Activated CD4-positive, alpha-beta memory T cell treated with anti-CD3 and anti-CD28 coated beads, Interleukin-2, amount 10 ng/mL, durations not matched to agents 7 days and 5 days (primary cell): ENCODE measurements at places on chromosomes 2 and 18. TPM values are rescaled to one million over a fixed set of nuclear protein-coding genes. Genes with fewer than 3 reads are reported as not detected.

- H3K36me3 ChIP-seq, result peaks cover 4% of the 10 kb centered on the region
- H3K4me3 ChIP-seq, result no peak overlapping the region
- peaks cover 2% of the 10 kb centered on the region for H3K27me3 ChIP-seq
- DNase-seq, result no peak
- H3K4me1 ChIP-seq, result peaks cover 26% of the 10 kb centered on the region
Measured at GRCh38 chr2:159093497-159093896, 125.1 kb downstream of the TANC1 start.

DNA sequence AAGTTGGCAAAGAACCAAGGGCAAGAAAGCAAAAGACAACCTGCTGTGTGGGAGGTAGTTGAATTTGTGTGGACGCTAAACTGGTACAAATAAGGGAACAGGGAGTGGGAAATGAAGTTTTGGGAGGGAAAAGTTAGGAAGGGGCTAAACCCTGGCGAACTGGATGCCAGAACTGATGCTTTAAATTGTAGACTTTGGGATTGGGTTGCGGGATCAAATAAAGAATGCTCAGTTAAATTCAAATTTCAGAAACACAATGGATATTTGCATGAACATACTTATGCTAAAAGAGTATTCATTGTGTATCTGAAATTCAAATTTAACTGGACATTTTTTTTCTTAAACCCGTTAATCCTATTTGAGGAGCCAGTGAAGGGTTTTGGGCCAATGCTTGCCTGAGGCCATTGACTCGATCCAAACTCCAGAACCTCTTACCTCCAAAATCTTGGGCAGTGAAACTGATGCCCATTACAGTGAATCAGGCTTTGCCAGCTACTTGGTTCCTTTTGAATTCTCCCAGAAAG is 44.2 kb upstream of the YWHAQ start:
- H3K36me3 ChIP-seq, result no peaks in the 10 kb centered on the region
- peaks cover 5% of the 10 kb centered on the region for H3K4me1 ChIP-seq
- no peak for DNase-seq

- H3K27ac ChIP-seq, result no peak overlapping the region
- H3K27me3 ChIP-seq, result no peaks in the 10 kb centered on the region
- no peak overlapping the region for H3K4me3 ChIP-seq
- no peaks in the 10 kb centered on the region for H3K4me1 ChIP-seq
- H3K36me3 ChIP-seq, result no peaks in the 10 kb centered on the region
Measured at GRCh38 chr18:14978962-14979535, 231.1 kb downstream of the ANKRD30B start.

PTMA gene
- 1,326 TPM for total RNA-seq

ATP6V1C2 gene
- total RNA-seq, result not detected

DNA sequence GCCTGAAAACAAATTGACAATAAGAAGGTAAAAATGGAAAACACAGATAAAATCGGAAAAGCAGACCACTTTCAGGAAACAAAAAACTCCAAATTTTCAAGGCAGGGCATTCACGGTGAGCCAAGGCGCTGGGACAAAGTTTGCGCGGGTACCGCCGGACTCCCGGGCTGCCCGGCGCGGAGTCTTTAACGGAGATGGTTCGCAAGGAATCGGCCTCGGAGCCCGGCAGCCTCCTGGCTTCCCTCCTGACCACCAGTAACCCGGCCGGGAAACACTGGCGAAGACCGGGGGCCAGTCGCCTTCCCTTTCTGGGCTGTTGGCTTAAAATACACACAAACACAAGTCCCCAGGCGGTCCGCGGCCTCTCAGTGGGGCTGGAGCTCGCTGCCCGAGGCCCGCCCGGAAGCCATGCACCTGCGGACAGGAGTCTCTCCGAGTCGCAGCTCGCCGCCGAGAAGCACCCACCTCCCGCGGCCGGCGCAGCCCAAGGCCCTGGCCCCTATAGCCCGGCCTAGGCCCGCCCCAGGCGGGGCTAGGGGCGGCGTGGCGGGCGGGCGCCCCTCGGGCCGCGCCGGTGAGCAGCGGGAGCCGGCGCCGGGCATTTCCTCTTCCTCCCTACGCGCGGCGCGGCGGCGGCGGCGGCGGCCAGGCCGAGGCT is 622 bp upstream of the KCMF1 start:
- peak overlapping the region; percentile 96 for H3K4me3 ChIP-seq
- no peaks in the 10 kb centered on the region for H3K27me3 ChIP-seq
- peaks cover 42% of the 10 kb centered on the region for H3K4me1 ChIP-seq
- H3K36me3 ChIP-seq, result peaks cover 43% of the 10 kb centered on the region

GRCh38 chr2:127525691-127526131 is 578 bp downstream of the IWS1 start:
- DNase-seq, result peak; percentile 33
- H3K4me1 ChIP-seq, result peaks cover 35% of the 10 kb centered on the region
- peak overlapping the region; percentile 92 for H3K27ac ChIP-seq
- peaks cover 22% of the 10 kb centered on the region for H3K36me3 ChIP-seq
- H3K27me3 ChIP-seq, result peaks cover 7% of the 10 kb centered on the region

DNA sequence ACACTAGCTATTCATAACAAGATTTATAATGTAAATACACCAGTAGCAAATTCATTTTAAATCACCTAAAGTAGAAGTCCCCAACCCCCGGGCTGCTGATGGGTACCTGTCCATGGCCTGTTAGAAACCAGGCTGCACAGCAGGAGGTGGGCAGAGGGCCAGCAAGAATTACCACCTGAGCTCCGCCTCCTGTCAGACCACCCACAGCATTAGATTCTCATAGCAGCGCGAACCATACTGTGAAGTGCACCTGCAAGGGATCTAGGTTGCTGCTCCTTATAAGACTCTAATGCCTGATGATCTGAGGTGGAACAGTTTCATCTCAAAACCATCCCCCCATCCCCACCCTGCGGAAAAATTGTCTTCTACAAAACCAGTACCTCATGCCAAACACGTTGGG is 71.3 kb downstream of the KANSL1L start:
- no peak overlapping the region for H3K4me3 ChIP-seq
- no peaks in the 10 kb centered on the region for H3K4me1 ChIP-seq
- no peaks in the 10 kb centered on the region for H3K36me3 ChIP-seq
- H3K27ac ChIP-seq, result no peak overlapping the region
- no peak for DNase-seq
- no peaks in the 10 kb centered on the region for H3K27me3 ChIP-seq

DSG4 gene
- total RNA-seq, result not detected

GRCh38 chr18:53795610-53796009 is 428.9 kb downstream of the MBD2 start:
- H3K36me3 ChIP-seq, result no peaks in the 10 kb centered on the region
- no peaks in the 10 kb centered on the region for H3K27me3 ChIP-seq
- DNase-seq, result no peak
- no peaks in the 10 kb centered on the region for H3K4me1 ChIP-seq

- no peak overlapping the region for H3K4me3 ChIP-seq
- H3K36me3 ChIP-seq, result no peaks in the 10 kb centered on the region
- H3K27ac ChIP-seq, result peak overlapping the region; percentile 49
- no peaks in the 10 kb centered on the region for H3K27me3 ChIP-seq
- H3K4me1 ChIP-seq, result peaks cover 57% of the 10 kb centered on the region
Measured at GRCh38 chr2:30223413-30223874, 7.9 kb upstream of the LBH start.

DNA sequence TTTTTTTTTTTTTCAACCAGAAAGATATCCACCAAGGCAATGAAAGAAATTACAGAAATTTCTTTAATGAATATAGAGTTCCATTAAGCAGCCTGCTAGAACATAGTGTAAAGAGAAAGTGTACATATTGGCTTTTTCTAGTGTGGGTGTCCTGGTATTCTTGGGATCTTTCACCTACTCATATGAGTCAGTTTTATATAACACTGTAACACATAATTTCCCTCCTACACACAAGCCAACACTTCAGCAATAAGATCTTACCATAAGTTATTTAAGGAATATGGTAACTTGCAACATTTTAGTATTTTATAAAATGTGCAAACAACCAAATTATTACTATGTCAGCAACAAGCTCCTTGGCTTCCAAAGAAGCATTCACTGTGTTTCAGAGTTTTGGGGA is 59.9 kb downstream of the ZRANB3 start:
- no peak overlapping the region for H3K27ac ChIP-seq
- no peaks in the 10 kb centered on the region for H3K27me3 ChIP-seq
- no peaks in the 10 kb centered on the region for H3K4me1 ChIP-seq
- no peak overlapping the region for H3K4me3 ChIP-seq
- DNase-seq, result no peak
- H3K36me3 ChIP-seq, result no peaks in the 10 kb centered on the region

- H3K4me3 ChIP-seq, result no peak overlapping the region
- H3K36me3 ChIP-seq, result peaks cover 4% of the 10 kb centered on the region
- peaks cover 25% of the 10 kb centered on the region for H3K4me1 ChIP-seq
- peak; percentile 54 for DNase-seq
Measured at GRCh38 chr2:8049851-8050571, 631.8 kb upstream of the ID2 start.

GRCh38 chr2:201246280-201246679 is 14.1 kb upstream of the CASP8 start:
- no peak for DNase-seq
- peaks cover 78% of the 10 kb centered on the region for H3K36me3 ChIP-seq

PAX3 gene
- not detected for total RNA-seq

DNA sequence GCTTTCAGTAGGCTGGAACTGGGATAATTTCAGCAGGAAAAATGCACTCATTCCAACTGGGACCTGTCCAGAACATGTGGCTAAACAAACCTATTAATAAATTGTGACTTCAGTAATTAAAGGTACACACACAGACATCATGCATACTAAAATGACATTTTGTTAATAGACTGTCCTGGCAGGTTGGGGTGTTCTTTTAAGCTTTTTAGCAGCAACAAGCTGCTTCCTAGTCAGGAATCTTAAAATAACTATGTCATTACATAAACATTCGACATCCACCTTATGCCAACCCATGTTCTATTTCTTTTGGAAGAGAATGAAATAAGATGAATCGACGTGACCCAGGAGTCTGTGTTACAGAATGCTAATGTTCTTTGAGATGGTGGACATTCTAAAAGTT is 435.7 kb downstream of the TXNL1 start:
- no peak overlapping the region for H3K4me3 ChIP-seq
- no peaks in the 10 kb centered on the region for H3K36me3 ChIP-seq
- no peaks in the 10 kb centered on the region for H3K27me3 ChIP-seq
- no peaks in the 10 kb centered on the region for H3K4me1 ChIP-seq

GPD2 gene
- total RNA-seq, result 27.3 TPM

SCYGR4 gene
- total RNA-seq, result not detected

DNA sequence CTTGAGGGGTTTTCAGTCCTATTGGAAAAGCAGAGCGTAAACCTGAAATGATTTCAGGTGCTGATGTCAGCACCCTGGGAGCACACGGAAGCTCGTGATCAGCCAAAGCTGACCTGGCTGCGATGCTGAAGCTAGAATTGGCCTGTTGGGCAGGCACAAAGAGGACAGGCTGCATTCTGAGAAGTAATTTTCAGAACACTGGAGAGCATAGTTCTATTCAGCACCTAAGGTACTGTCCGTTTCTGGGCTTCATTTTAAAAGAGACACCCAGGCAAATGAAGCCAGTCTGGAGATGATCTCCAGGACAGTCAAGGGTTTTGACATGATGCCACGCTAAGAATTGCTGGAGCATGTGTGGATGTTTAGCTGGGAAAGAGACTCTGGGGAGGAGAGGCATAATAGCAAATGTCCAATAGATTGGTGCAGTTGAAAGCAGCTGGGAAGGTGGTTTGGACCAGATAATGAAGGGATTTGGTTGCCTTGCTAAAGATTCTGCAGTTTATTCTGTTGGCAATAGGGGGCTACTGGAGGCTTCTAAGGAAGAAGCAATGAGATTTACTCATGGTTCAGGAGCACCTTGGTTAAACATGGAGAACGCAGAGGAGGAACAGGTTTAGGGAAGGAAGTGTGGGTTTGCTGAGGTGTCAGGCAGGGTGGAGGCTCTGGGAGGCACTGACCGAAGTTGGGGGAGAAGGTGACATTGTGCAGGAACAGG is 86.6 kb downstream of the ACOXL start:
- peaks cover 40% of the 10 kb centered on the region for H3K27me3 ChIP-seq
- no peak for DNase-seq
- H3K4me1 ChIP-seq, result no peaks in the 10 kb centered on the region
- no peak overlapping the region for H3K27ac ChIP-seq
- H3K4me3 ChIP-seq, result no peak overlapping the region

HOXD13 gene
- total RNA-seq, result not detected

XRCC5 gene
- 302 TPM for total RNA-seq

DNA sequence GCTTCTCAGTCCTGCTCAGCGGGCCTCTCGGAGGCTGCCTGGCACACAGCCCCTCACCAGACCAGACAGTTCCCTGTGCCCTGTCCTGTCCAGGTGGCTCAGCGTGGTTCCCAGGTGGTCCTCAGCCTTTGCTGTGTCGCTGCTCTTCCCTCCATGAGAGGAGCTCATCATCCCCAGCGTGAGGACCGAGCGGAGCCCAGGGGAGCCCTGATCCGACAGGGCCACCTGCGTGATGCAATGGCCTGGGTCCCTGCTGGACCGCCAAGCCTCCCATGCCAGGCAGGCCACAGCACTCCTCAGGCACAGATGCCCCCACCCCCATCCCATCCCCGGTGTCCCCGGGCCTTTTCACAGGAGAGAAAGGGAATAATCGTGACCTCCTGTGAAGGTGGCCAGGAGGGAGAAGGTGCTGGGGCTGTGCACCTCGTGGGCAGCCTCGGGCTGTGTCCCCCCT is 4.3 kb downstream of the GPC1 start:
- peaks cover 3% of the 10 kb centered on the region for H3K4me1 ChIP-seq
- H3K36me3 ChIP-seq, result no peaks in the 10 kb centered on the region
- DNase-seq, result no peak
- H3K27ac ChIP-seq, result no peak overlapping the region
- H3K27me3 ChIP-seq, result peaks cover 14% of the 10 kb centered on the region

- no peaks in the 10 kb centered on the region for H3K36me3 ChIP-seq
- H3K27ac ChIP-seq, result no peak overlapping the region
- no peaks in the 10 kb centered on the region for H3K4me1 ChIP-seq
- no peak overlapping the region for H3K4me3 ChIP-seq
- H3K27me3 ChIP-seq, result no peaks in the 10 kb centered on the region
Measured at GRCh38 chr18:29840089-29840488, 1202.5 kb downstream of the DSC3 start.

DNA sequence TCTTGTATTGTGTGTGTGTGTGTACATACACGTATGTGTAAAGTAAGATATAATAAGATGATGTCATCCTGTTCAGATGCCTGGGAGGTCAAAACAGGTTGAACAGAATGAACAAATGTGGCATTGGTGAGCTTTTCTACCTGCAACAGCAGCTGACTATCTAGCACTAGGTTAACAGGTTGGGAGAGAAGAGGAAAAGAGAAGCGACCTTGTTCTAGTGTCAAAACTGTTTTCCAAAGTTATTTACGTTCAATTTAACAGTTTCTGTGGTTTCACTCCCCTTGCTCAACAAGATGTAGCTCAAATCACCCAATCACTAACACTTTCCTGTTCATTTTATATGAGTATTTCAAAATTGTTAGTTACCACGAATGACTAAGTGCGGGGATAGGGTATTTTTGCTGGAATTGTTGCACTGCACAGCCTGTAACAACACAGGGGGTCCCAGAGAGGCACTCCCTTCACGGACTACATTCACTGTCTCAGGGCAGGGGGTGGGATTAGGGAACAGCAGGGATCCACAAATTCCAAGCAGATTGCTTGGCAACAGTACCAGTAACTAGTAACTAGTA is 67.5 kb upstream of the DTNB start:
- peaks cover 51% of the 10 kb centered on the region for H3K36me3 ChIP-seq
- H3K27ac ChIP-seq, result no peak overlapping the region
- no peaks in the 10 kb centered on the region for H3K27me3 ChIP-seq
- H3K4me3 ChIP-seq, result no peak overlapping the region

- no peaks in the 10 kb centered on the region for H3K4me1 ChIP-seq
- H3K4me3 ChIP-seq, result no peak overlapping the region
- H3K27ac ChIP-seq, result no peak overlapping the region
- DNase-seq, result no peak
- no peaks in the 10 kb centered on the region for H3K27me3 ChIP-seq
Measured at GRCh38 chr18:1252936-1253335, 348.3 kb downstream of the ADCYAP1 start.

FARP2 gene
- total RNA-seq, result 15.0 TPM

- no peaks in the 10 kb centered on the region for H3K36me3 ChIP-seq
- no peak overlapping the region for H3K4me3 ChIP-seq
- no peaks in the 10 kb centered on the region for H3K4me1 ChIP-seq
- H3K27me3 ChIP-seq, result peaks cover 1% of the 10 kb centered on the region
Measured at GRCh38 chr2:6723865-6724604, 141.7 kb downstream of the CMPK2 start.
